Heart right ventricle (tissue), 16 donors: ENCODE measurements at places on chromosomes 6 and 20. TPM values are rescaled to one million over a fixed set of nuclear protein-coding genes. Genes with fewer than 3 reads are reported as not detected.

The BMP7 gene
- 1.7 TPM for total RNA-seq

The HM13 gene
- total RNA-seq = 71.6 TPM

The GPSM3 gene
- total RNA-seq = 2.4 TPM

The CD83 gene
- 7.5 TPM for total RNA-seq

The RNF182 gene
- not detected for total RNA-seq

The SYCP2L gene
- total RNA-seq = 0.11 TPM

The PPP1R3G gene
- 6.8 TPM for total RNA-seq

The OR11A1 gene
- total RNA-seq = not detected

The CLPSL1 gene
- total RNA-seq = not detected

The CHRNA4 gene
- total RNA-seq = not detected

The LIME1 gene
- 1.2 TPM for total RNA-seq

The RFX6 gene
- total RNA-seq = not detected

The VWA7 gene
- total RNA-seq = 23.7 TPM

The PRDM13 gene
- total RNA-seq = not detected

The GJA1 gene
- total RNA-seq = 199 TPM

The CPNE1 gene
- 25.8 TPM for total RNA-seq

The PTCHD4 gene
- 0.40 TPM for total RNA-seq

The TRIM15 gene
- not detected for total RNA-seq

The NXT1 gene
- total RNA-seq = 5.0 TPM

The PET117 gene
- 12.8 TPM for total RNA-seq

The THBD gene
- total RNA-seq = 22.8 TPM

The TDRD6 gene
- total RNA-seq = 1.3 TPM

The DCDC2 gene
- not detected for total RNA-seq

The GPX5 gene
- not detected for total RNA-seq

The ZFP57 gene
- not detected for total RNA-seq

The TMEM244 gene
- total RNA-seq = not detected

The SLC35F1 gene
- total RNA-seq = 17.7 TPM

The ZNF311 gene
- 0.10 TPM for total RNA-seq

The SYCP2 gene
- 0.79 TPM for total RNA-seq

The IPCEF1 gene
- total RNA-seq = 0.61 TPM

The STX7 gene
- total RNA-seq = 54.0 TPM

The LPA gene
- not detected for total RNA-seq

The FERMT1 gene
- 1.3 TPM for total RNA-seq

The SRMS gene
- total RNA-seq = not detected

The MCCD1 gene
- total RNA-seq = not detected

The TGM3 gene
- total RNA-seq = not detected

The MCHR2 gene
- total RNA-seq = not detected

The PDE7B gene
- 10.3 TPM for total RNA-seq

The SLC12A5 gene
- not detected for total RNA-seq

The EDN1 gene
- total RNA-seq = 0.36 TPM

The LST1 gene
- total RNA-seq = 3.8 TPM

The DPPA5 gene
- not detected for total RNA-seq

The GINS1 gene
- 0.24 TPM for total RNA-seq

The PLTP gene
- 230 TPM for total RNA-seq

The FBXO30 gene
- 14.1 TPM for total RNA-seq
